Iris pigment epithelial cell (primary cell): ENCODE measurements at places on chromosomes 2 and 18.

DNA sequence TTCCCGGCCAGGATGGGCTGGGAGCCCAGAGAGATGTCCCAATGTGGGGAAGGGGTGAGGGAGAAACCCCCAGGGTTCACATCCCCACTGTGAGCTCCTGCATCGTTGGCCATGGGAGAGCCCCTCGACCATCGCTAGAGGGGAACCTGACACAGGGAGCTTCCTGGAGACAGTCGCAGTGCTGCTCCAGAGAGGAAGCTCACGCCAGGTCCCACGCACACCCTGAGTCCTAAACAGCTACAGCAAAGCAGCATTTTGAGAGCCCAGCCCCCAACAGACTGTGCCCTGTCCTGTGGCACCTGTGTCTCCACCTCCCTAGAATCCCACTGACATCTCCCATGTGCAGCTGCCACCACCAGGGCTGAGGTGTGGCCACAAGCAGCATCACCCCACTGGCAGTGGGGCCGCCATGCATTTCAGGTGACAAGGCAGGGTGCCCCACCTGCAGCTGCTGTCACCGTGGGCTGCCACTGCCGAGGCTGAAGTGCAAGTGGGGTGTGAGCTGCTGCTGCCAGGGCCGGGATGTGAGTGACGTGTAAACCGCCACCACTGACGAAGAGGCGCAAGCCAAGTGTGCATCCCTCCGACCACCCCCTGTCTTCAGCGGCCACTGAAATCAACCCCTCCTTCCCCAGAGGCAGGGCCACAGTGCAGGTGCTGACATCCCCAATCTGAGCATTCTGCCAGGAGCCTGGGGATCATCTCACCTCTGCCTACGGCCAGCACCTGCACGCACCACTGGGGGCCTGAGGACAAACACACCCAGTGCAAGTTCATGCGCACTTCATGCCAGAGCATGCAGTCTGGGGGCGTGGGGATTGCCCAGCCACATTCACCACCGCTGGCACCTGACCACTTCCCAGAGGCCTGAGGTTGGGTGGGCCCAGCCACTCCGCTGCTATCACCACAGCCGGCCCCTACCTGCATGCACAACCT lies 467.7 kb upstream of the SALL3 start:
- no peak for DNase-seq

DNA sequence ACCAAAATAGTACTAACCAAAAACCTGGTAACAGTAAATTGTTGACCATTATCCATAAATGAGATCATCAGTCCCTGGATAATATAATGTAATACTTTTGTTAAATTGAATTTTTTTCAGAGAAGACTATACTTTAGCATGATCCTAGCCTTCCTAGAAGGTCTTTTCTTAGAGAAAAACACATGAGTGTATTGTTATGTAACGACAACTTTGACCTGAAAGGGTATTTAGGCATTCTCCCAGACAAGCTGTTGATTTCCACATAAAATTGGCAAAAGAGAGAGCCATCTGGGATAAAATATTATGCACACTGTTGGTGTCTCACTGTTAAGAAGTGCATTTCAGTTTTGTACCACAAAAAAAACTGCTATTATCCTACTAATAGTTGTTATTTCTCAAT lies 120.0 kb upstream of the MAPRE2 start:
- DNase-seq: no peak

DNA sequence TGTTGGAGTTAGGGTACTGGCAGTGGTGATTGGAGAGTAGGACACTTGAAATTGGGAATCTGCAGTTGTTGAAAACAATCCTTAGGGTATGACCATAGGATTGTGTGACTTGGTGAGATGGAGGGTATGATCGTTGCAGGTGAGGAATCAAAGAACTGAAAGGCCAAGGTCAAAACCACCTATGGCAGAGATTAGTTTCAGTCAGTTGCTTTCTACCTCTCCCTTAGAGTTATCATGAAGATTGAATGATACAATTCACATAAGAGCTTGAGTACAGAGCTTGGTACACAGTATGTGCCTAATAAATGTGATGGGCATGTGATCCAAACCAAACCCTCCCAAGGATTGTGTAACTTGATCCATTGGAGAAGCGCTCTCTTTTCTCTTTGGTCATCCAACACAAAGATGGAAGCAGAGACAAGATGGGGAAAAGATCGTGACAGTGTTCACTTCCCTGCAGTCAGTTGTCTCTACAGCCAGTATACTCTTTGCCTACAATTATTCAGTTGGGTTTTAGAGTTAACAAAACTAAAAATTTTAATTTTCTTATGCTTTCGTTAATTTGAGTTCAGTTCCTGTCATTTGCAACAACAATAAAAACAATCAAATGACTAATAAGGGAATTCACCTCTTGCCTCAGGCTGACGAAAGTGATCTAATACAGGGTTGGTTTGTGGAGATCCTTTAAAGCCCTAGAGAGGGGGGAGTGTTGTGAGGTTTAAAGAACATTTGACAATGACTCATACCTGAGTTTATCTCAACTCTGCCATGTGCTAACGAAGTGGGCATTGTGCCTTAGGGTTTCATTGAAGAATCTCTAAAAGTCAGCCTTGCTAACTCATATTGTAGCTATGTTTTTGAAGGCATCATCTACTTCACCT lies 14.8 kb upstream of the SMAD2 start:
- DNase-seq: peak; percentile 68

DNA sequence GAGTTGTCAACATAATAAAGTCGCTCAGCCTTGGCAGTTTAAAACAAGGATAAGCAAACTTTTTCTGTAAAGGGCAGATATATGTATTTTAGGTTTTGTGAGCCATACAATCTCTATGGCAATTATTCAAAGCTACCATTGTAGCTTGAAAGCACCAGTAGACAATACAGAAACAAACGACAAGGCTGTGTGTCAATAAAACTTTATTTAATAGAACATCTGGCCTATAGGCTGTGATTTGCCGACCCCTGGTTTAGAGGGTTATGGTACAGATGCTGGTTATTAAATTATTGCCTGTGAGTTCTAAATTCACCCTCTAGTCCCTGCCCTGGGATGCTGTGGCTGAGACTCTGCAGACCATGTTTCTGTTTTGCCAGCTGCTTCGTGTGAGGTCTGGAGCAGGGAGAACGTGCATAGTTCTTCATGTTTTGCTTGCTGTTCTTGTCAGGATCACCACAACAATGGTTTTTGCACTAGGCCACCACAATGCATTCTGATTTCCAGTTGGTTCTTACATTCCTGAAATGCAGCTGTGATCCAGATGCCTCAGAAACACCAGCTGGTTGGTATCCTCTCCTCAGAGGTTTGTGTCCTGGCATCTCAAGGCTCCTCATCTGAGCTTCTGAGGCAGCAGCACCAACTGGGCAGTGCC lies 46.6 kb downstream of the ICOS start:
- DNase-seq: no peak

DNA sequence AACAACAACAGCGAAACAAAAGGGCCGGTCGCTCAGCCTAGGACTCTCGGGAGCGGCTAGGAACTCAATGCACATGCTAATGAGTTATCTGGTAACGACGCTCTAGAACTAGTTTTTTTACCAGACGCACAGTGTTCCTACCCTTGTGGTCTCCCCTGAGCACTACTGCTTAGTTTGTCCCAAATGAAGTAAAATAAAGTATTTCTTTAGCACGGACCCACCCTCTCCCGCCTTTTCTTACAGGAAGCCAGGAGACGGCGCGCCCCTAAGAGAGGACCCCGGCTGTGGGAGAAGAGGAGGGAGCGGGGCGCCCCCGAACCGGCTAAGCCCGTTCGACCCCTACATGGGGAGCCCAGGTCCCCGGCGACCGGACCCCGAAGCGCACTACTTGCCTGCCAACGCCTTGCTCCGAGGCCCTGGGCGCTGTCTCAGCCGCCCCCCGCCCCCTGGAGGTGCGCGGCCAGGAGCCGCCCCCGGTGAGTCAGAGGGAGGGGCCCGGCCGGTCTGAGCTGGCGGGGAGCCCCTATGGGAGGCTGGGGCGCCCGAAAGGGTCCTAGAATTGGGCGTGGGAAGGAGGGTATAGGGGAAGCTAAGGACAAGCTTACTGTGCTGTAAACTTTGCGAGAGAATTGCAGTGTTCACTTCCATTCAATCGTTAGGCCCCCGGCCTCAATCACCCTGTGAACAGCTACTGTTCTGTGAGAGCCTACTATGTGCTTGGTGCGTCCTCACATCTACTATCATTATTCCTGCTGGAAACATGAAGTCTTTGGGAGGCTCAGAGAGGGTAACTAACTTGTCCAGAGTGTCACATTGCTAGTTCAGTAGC lies 3.6 kb upstream of the CAPG start:
- peak; percentile 51 for DNase-seq

DNA sequence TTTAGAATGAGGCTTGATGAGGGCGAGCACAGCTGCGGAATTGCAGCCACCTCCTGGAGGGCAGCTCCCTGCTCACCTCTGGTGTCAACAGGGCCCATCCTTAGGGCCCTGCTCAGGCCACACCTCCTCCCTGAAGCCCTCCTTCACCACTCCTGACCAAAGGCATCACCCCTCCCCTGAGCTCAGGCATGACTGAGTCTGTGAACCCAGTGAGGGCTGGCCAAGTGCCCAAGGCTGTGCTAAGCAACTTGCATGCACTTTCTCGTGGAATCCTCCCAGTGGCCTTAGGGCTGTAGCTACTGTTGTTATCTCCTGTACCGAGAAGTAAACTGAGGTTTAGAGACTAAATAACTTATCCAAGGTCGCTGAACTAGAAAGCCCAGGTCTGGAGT lies 101.7 kb downstream of the KLHL29 start:
- peak; percentile 78 for DNase-seq

DNA sequence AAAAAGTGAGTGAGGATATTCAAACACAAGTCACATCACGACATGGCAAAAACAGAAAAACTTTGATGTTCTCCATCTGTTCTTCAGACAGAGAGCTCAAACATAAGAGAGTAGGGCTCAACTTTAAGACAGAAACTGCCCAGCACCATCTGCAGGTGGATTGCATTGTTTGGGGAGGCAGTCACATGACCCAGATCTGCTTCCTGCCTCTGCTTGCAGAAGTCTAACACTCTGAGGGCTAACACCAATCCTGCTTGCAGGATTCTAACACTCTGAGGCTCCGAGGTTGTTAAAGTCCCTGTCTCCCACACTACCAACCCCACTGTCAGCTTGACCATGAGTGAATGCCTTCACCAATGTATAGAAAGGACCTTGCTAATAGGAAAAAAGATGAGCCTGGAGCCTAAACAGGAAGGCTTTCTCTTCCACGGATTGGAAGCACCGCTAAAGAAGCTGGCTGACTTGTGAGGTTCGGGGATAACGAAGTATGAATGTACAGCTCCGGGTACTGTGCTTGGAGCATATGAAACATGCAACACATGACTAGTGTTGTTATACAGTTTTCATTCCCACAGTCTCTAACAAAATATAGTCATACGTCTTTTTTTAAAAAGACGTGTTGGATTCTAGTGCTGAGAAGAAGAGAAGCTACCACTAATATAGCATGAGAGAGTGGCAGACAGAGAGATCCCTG lies 176.6 kb upstream of the CREB1 start:
- DNase-seq: no peak

DNA sequence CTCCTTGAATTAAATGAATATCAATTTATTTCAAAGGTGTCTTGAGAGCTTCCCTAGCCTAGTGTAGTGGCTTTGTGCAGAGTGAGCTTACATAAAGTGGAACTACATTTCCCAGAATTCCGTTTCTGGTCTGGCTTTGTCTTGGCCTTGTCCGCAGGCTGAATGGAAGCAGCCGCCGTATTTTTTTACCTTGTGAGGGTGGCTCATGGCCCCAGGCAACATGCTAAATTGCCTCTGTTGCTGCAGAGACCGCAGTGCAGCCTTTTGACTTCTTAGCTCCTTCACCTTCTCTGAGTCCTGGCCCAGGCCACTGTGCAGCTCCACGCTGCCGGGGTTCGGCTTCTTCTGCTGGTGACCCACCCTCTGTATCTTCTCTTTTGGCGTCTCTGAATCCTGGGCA lies 114.8 kb upstream of the SLC38A11 start:
- no peak for DNase-seq

DNA sequence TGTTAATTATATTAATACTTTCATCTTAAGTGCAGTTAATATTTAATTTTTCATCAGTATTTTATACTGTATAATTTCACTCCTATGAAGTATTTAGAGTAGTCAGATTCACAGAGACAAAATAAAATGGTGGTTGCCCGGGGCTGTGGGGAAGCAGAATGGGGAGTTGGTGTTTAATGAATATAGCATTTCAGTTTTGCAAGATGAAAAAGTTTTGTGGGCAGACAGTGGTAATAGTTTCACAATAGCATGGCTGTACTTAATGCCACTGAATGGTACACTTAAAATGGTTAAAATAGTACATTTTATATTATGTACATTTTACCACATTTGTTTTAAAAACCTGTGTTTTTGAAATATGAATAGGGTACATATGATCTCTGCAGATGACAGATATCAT lies 31.2 kb downstream of the CFAP221 start:
- no peak for DNase-seq

- peak; percentile 90 for DNase-seq
Measured at GRCh38 chr2:59184276-59185020, 943.3 kb upstream of the FANCL start.

DNA sequence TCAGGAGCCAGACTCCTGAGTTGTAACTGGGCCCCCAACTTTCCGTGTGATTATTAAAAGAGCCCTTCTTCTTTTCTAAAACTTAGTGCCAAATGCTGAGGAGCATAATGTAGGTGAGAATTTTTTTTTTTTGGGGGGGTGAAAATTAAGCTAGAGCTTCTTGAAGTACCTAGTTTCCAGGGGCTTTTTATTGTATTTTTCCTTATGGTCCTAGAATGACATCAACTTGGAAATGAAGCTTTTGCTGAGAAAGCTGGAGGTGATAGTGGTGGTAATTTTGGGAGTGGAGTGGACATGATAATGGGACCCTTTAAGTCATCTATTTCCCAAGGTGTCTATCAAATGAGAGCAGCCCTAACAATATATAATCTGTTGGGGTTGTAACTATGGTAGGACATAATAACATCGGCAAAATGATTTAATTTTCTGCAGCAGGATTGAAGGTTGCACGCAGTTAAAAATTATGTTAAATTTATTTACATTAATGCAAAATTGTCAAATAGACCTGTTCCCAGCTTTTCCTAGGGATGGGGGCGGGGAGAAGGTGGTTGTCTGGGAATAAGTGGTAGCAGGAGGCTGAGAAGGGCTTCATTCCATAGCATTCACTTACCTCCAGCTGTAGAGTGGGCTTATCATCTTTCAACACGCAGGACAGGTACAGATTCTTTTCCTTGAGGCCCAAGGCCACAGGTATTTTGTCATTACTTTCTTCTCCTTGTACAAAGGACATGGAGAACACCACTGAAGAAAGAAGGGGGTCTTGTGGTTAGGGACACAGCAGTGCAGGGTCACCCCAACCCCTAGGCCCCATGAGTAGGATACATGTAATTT lies 5.7 kb downstream of the IL1B start:
- DNase-seq: no peak

DNA sequence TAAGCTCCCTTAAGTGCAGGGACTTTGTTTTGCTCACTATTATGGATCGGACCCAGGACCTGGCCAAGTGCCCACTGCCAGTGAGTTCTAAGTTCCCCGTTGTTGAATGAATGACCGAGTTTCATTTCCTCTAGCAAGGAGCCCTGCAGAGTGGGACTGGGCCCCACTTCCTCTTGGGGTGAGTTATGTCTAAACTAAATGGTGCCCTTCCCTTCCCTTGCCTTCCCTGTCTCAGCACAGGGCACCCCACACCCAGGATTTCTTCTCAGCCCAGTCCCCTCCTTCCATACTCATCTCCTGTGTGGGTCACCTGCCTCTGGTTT lies 195.3 kb upstream of the HS6ST1 start:
- no peak for DNase-seq
